Psoas muscle (tissue), 8 donors: ENCODE measurements at places on chromosomes 5 and 9. TPM values are rescaled to one million over a fixed set of nuclear protein-coding genes. Genes with fewer than 3 reads are reported as not detected.

Gene TRIM41
- total RNA-seq, result 32.7 TPM

Gene NTNG2
- 0.20 TPM for total RNA-seq

Gene KCNT1
- total RNA-seq, result 11.5 TPM

Gene PDE4D
- total RNA-seq, result 196 TPM

DNA sequence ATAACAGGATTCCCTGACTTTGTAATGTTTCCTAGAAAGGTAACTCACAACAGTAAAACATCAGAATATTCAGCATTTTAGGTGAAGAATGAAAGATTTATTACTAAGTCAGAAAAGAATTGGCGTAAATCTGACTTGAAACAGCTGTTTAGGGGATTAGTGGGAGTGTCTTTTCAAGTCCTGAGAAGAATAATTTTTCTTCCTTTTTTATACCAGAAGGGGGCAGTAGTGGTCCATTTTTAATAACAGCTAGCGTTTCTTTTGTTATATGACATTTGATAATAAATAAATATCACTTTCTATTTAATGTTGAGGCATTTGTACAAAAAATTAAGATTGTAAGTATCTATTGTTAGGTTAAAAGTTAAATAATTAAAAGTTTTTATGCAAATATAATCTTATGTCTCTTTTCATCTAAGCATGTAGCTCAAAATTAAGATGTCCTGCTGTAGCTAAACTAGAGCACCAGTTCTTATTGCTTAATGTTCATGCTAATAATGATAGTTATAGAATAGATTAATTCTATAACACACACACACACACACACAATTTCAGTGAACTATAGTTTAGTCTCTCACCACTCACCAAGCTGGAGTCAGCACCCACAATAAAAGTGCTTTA is 258.7 kb upstream of the ARRDC3 start:
- no peak for DNase-seq

GRCh38 chr9:84781458-84781857 is 111.9 kb downstream of the NTRK2 start:
- DNase-seq, result no peak

DNA sequence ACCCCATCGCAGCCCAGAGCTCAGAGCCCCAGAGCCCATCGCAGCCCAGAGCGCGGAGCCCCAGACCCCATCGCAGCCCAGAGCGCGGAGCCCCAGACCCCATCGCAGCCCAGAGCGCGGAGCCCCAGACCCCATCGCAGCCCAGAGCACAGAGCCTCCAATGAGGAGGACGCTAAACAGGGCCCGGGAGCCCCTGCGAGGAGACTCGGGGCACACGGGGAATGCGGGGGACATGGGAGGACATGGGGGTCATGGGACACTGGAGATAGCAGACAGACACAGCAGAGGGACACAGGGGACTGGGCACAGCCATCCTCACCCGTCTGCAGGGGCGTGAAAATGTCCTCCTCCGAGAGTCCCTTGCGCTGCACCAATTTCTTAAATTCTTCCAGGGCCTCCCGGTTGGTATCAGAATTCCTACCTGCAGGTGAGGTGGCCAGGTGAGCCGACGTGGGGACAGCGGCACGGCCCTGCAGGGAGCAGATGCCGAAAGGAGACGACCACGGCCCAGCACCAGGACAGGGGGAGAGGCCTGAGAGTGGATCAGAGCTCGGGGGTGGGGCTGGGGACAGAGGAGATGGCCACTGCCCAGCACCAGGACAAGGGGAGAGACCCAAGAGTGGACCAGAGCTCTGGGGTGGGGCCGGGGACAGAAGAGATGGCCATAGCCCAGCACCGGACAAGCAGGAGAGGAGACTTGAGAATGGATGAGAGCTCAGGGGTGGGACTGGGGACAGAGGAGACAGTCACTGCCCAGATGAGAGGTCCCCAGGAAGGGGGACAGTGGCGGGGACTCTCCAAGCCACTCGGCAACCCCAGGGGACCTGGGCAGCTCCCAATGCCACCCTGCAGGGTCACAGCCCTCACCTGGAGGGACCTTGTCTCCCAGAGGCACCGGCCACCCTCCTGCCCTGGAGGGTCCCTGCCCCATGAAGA is 2.8 kb downstream of the OBP2B start:
- DNase-seq, result no peak

GRCh38 chr5:52771343-52772039 is 16.2 kb upstream of the ITGA1 start:
- no peak for DNase-seq

GRCh38 chr5:127254729-127255284 is 35.8 kb upstream of the MEGF10 start:
- no peak for DNase-seq

DNA sequence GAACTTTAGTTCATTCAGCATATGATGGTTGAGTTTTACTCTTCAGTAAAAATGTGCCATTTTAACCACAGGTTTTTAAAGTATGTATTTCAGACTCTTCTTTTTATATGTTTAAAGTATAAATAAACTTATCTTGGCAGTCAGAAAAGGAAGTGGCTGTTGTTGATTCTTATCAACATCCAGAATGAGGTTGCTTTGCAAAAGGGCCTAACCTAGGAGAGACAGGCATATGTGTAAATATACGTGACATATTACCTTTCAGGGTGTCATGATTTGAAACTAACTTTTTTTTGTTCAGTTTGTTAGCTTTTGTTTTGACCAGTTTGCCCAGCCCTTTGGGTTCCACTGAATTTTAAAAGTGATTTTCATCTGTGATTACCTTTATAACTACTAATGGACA is 7.4 kb downstream of the SMARCA2 start:
- DNase-seq, result no peak

DNA sequence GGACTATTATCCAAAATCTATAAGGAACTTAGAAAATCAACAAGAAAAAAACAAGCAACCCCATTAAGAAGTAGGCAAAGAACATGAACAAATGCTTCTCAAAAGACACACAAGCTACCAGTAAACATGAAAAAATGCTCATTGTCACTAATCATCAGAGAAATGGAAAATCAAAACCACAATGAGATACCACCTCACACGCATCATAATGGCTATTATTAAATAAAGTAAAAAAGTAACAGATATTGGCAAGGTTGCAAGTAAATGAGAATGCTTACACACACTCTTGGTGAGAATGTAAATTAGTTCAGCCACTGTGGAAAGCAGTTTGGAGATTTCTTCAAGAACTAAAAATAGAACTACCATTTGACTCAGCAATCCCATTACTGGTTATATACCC is 167.0 kb upstream of the DMRTA1 start:
- no peak for DNase-seq

DNA sequence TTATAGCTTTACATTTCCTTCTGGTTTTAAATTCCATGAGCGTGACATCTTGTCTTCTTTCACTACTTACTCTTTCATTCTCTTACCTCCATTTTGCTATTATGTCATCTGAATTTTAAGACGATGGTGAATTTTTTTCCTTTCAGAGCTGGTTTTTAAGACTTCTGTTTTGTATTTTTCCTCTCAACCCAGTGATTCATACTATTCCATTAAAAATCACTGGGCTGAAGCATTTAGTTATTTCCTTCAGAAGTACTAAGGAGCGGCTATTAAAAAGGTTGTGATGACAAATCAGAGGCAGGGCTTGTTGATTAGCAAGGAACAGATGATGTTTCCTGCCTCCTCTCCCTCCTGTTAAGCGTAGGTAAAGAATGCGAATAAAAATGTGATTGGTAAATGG is 16.5 kb downstream of the AGXT2 start:
- DNase-seq, result no peak

GRCh38 chr5:22683050-22683449 is 170.1 kb downstream of the CDH12 start:
- no peak for DNase-seq

- DNase-seq, result no peak
Observed at GRCh38 chr9:138072897-138073296, 195.3 kb downstream of the CACNA1B start.

- DNase-seq, result no peak
Observed at GRCh38 chr5:91499943-91500531, 116.9 kb upstream of the ARRDC3 start.

DNA sequence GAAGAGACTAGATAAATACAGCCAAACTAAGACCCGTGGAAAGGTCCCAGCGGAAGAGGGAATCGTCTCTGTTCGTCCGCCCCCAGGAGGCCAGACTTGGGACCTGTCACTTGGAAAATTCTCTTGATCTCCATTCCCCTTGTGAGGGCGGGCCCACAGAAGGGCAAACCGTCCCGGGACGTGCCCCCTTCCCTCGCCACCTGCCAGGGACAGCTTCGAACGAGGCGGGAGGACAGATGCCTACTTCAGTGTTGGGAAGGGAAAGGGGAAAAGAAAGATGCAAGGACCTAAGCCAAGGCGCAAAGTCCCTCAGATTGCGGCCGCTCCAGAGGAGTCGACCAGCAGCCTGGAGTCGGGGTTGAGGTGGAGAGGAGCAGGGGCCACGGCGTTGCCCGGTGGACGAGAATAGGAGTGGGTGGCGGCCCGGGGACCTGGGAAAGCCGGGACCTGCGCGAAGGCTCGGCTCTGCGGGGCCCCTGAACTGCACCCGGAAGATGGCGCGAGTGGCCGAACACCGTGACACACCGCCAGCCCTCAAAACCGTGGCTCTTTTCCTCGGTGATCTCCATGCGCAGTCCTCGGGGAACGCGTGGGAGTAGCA is 4.4 kb upstream of the EBF1 start:
- DNase-seq, result no peak

DNA sequence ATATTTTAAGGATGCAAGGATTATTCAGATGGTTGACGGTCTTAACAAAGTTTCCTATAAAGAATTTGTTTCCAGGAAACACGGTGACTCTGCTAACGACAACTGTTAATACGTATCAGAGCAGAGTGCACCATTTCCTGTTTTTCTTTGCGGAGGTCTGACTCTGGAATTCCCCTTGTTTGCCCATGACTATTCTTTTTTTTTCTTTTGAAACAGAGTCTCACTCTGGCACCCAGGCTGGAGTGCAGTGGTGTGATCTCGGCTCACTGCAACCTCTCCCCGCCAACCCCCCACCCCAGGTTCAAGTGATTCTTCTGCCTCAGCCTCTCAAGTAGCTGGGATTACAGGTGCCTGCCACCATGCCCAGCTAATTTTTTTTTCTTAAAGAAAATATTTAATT is 115.9 kb downstream of the CDC42SE2 start:
- DNase-seq, result no peak

- DNase-seq, result no peak
Observed at GRCh38 chr9:35629597-35629996, 11.4 kb upstream of the CD72 start.

- DNase-seq, result no peak
Observed at GRCh38 chr5:68406767-68407241, 191.2 kb downstream of the PIK3R1 start.

- no peak for DNase-seq
Observed at GRCh38 chr5:150202501-150202900, 12.6 kb downstream of the SLC6A7 start.

GRCh38 chr9:127586537-127586936 is 25.5 kb upstream of the STXBP1 start:
- DNase-seq, result peak; percentile 72

DNA sequence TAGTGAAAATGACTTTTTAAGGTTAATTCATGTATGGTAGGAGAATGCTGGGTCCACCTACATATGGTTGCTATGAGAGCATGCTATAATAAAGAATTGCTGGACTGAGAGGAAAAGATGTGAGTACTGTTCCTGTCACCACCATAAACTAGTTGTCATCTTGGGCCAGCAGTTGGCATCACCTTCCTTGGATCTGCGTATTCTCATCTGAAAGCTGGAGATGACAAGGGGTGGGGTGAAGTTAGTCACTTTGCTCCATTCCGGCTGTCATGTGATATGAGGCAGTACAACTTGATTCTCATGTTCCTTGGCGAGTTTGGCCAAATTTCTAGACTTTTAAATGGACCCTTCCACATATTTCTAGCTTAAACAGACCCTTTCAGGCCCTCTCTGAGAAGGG is 33.3 kb downstream of the PIP5K1B start:
- no peak for DNase-seq

- DNase-seq, result peak; percentile 26
Observed at GRCh38 chr9:133114886-133115603, 6.0 kb downstream of the RALGDS start.

GRCh38 chr5:32013658-32014057 is 160.5 kb downstream of the GOLPH3 start:
- no peak for DNase-seq

- no peak for DNase-seq
Observed at GRCh38 chr5:7548596-7548995, 152.7 kb downstream of the ADCY2 start.

DNA sequence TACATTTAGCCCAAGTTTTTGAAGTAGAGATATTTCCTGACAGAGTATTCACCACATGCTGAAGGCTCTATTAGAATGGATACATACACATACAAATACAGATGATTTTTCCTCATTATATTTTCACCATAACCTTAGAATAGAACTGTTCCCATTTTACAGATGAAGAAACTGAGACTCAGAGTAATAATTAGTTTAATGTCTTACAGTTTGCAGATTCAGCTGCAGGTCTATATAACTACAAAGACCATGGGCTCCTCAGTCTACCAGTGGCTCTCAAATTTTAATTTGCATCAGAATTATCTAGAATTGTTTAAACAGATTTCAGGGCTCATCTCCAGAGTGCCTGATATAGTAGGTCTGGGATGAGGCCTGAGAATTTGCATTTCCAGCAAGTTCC is 64.4 kb downstream of the GRAMD2B start:
- no peak for DNase-seq
